ENCODE measurements at places on chromosomes 12 and 14.

- peaks cover 6% of the 10 kb centered on the region for H3K36me3 ChIP-seq
- peaks cover 67% of the 10 kb centered on the region for H3K4me1 ChIP-seq
- no peak overlapping the region for H3K27ac ChIP-seq
- peak; percentile 34 for DNase-seq
- no peaks in the 10 kb centered on the region for H3K27me3 ChIP-seq
Observed at GRCh38 chr12:96237465-96238077, 43.4 kb downstream of the ELK3 start.

- no peak within 1 kb of the TSS for H3K4me3 ChIP-seq
- peaks cover 51% of the 10 kb centered on the region for H3K27me3 ChIP-seq
- no peak for DNase-seq
- H3K36me3 ChIP-seq = peaks cover 4% of the 10 kb centered on the region
- no peaks in the 10 kb centered on the region for H3K4me1 ChIP-seq
Observed at GRCh38 chr12:10030446-10030845, at the start of gene CLEC9A. Gene CLEC9A, plus strand, starts transcription at chr12:10030682. Its CDS starts 22,006 bp downstream, at chr12:10052688.

DNA sequence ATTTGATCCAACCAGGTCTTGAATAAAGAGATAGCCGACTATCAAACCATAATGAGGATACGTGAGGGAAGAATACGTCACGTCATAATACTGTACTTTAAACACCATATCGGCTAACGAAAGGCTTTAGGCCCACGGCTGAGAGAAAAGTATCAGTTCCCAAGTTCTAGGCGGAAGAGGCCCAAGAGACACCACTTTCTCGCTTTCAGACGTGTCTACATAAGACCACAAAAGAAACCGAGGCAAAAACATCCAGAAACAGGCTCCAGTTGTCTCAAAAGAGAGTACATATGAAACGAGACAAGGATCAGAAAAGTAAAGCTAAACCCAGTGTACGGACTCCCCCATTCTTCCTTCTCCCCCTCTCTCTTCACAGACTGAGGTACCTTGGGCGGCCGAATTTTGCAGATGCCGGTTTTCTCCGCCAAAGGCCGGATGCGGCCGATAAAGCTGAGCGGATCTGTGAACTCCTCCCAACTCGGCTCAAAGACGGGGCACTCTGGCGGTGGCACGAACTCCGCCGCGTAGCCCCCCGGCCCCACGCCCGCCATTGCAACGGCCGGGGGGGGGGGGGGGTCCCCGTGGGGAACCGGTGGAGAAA, 479 bp downstream of the KDM5A start:
- peak; percentile 35 for DNase-seq
- H3K4me3 ChIP-seq = peak overlapping the region; percentile 97
- no peaks in the 10 kb centered on the region for H3K27me3 ChIP-seq

- no peak for DNase-seq
- H3K27ac ChIP-seq = no peak overlapping the region
- H3K27me3 ChIP-seq = no peaks in the 10 kb centered on the region
- no peak overlapping the region for H3K4me3 ChIP-seq
- H3K4me1 ChIP-seq = peaks cover 11% of the 10 kb centered on the region
- peaks cover 3% of the 10 kb centered on the region for H3K36me3 ChIP-seq
Observed at GRCh38 chr12:19234171-19234704, 104.7 kb downstream of the PLEKHA5 start.

- no peak for DNase-seq
- H3K27me3 ChIP-seq = no peaks in the 10 kb centered on the region
- no peaks in the 10 kb centered on the region for H3K4me1 ChIP-seq
Observed at GRCh38 chr14:53047307-53048069, 96.6 kb upstream of the FERMT2 start.

DNA sequence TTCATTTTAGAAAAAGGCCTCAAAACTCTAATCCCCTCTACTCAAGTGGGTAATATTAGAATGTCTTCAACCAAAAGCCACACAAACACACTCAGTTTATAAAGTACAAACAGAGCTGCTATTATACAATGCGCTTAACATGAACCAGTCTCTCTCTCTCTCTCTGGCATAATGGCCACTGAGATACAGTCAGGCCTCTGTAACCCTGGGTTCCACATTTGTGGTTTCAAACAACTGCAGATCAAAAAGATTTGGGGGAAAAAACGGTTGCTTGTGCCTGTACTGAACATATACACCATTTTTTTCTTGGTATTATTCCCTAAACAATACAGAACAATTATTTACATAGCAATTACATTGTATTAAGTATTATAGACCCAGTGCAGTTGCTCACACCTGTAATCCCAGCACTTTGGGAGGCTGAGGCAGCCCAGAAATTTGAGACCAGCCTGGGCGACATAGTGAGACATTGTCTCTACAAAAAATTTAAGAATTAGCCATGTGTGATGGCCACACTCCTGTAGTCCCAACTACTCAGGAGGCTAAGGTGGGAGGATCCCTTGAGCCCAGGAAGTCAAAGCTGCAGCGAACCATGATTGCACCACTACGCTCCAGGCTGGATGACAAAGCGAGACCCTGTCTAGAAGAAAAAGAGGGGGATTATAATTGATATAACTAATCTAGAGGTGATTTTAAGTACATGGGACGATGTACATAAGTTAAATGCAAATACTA, 5.6 kb downstream of the SLC11A2 start:
- H3K36me3 ChIP-seq = no peaks in the 10 kb centered on the region
- H3K4me3 ChIP-seq = peak overlapping the region; percentile 69
- no peak for DNase-seq
- H3K4me1 ChIP-seq = peaks cover 32% of the 10 kb centered on the region

- peaks cover 4% of the 10 kb centered on the region for H3K36me3 ChIP-seq
- DNase-seq = no peak
- H3K4me3 ChIP-seq = peak overlapping the region; percentile 66
- H3K27me3 ChIP-seq = no peaks in the 10 kb centered on the region
- peaks cover 42% of the 10 kb centered on the region for H3K4me1 ChIP-seq
- H3K27ac ChIP-seq = peak overlapping the region; percentile 60
Observed at GRCh38 chr12:94988471-94988870, 15.0 kb downstream of the NDUFA12 start.

Measured in T-helper 17 cell (primary cell).